ENCODE measurements at places on chromosomes 6 and 20.

DNA sequence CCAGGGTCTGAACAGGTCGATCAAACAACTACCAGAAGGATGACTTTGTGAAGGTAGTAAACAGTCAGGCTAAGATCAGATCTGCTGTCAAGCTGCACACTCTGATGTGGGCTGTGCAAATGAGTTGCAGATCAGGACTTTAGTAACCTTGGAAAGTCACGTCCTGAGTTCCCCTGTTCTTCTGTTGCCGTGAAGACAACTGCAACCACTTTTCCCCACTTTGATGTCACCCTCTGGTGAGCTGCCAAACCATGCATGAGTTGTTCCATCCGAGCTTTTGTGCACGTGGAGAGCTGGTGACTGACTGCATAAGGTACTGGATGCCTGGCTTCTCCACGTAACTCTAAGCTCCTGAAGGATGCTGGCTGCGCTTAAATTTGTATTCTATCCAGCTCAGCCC is 111.0 kb downstream of the CD83 start:
- peak; percentile 17 for DNase-seq

- DNase-seq, result no peak
Observed at GRCh38 chr20:48653706-48654051, 174.1 kb downstream of the PREX1 start.

DNA sequence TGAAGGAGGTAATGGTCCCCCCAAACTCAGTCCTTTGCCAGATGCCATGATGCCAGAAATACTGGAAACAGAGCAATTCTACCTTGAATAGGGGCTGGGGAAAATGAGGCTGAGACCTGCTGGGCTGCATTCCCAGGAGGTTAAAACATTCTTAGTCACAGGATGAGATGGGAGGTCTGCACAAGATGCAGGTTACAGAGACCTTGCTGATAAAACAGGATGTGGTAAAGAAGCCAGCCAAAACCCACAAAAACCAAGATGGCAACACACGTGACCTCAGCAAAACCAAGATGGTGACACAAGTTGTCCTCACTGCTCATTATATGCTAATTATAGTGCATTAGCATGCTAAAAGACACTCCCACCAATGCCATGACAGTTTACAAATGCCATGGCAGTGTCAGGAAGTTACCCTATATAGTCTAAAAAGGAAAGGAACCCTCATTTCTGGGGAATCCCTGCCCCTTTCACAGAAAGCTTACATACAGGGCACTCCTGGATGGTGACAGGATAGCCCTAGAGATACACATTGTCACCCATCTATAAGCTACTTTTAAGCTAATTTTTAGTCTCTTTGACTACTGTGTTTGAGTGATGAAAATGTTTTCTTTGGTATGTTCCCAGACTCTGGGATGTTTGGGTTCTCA is 979.7 kb downstream of the TBC1D32 start:
- peak; percentile 41 for DNase-seq

- peak; percentile 94 for DNase-seq
Observed at GRCh38 chr6:33840048-33840926, 36.5 kb upstream of the MLN start.

- no peak for DNase-seq
Observed at GRCh38 chr20:57088436-57088835, 178.0 kb downstream of the BMP7 start.

DNA sequence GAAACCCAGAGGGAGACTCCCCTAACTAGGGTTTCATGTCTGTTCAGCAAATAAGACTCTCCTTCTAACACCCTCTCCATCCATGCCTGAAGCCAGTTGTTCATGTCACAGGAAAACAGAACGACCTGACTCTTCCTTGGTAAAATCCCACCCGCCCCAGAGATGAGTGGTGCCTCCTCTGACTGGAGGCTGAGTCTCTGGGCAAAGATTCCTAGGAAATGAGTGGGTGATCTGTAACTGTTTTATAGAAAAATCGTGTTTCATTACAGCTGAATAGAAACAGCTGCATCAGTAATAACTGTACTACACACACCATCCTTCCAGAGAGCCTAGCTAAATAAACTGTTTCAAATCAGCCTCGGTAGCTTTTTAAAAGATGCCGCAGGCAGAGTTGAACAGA is 37.4 kb upstream of the MRPS10 start:
- DNase-seq, result no peak

GRCh38 chr6:35728683-35729678 is 7.9 kb upstream of the ARMC12 start:
- DNase-seq, result peak; percentile 46
